Type B pancreatic cell (in vitro differentiated cells): ENCODE measurements at places on chromosomes 2 and 18.

DNA sequence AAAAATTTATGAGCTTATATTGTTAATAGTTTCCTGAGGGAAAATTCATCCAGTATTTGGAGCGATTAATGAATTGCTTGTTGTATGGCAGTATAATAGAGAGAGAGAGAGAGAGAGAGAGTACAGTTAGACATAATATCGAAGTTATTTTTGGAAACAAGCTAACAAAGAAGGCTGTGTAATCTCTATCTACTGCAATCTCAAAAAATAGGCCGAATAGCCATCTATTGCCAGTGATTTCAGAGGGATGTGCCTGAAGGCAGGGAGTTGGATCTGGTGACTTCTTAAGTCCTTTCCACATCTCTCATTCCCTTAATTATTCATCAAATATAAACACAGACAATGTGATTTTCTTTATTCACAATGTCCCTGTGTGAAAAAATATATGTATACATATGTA lies 433.1 kb upstream of the RAB12 start:
- H3K27ac ChIP-seq = no peak overlapping the region
- H3K4me3 ChIP-seq = no peak overlapping the region
- no peak for DNase-seq
- H3K27me3 ChIP-seq = no peaks in the 10 kb centered on the region

- no peak for DNase-seq
- H3K36me3 ChIP-seq = peaks cover 21% of the 10 kb centered on the region
- H3K27ac ChIP-seq = no peak overlapping the region
- H3K4me1 ChIP-seq = peaks cover 9% of the 10 kb centered on the region
These were observed 50.4 kb downstream of the PTPN4 start for GRCh38 chr2:119810049-119810630.

GRCh38 chr18:58045242-58046092 lies 1.4 kb downstream of the NEDD4L start:
- peak overlapping the region; percentile 98 for H3K27ac ChIP-seq
- no peaks in the 10 kb centered on the region for H3K36me3 ChIP-seq
- H3K4me3 ChIP-seq = peak overlapping the region; percentile 99
- DNase-seq = peak; percentile 79

DNA sequence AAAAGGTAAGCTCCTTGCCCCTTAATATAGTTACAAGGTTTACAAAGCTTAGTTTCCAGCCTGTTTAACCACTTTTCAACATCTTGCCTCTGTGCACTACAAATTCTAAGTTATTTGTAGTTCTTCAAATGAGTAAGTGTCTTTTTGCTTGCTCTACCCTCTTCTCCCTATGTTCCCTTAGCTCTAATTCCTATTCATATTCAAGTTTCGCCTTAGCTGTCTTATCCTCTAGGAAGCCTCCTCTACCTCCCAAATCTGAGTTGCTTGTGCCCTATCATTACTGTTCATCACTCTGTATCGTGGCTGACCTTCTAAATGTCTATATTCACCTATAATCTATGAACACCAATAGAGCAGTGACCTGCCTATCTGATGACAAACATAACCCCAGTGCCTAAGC lies 25.3 kb downstream of the NRXN1 start:
- no peaks in the 10 kb centered on the region for H3K36me3 ChIP-seq
- DNase-seq = no peak
- no peak overlapping the region for H3K27ac ChIP-seq
- no peaks in the 10 kb centered on the region for H3K27me3 ChIP-seq

- DNase-seq = no peak
- no peak overlapping the region for H3K4me3 ChIP-seq
- H3K27ac ChIP-seq = no peak overlapping the region
These were observed 111.1 kb upstream of the CAB39 start for GRCh38 chr2:230601510-230601909.

- no peaks in the 10 kb centered on the region for H3K36me3 ChIP-seq
- peaks cover 19% of the 10 kb centered on the region for H3K4me1 ChIP-seq
- H3K4me3 ChIP-seq = no peak overlapping the region
- no peak for DNase-seq
- H3K27me3 ChIP-seq = peaks cover 22% of the 10 kb centered on the region
These were observed 72.3 kb downstream of the AFF3 start for GRCh38 chr2:100070078-100070477.

DNA sequence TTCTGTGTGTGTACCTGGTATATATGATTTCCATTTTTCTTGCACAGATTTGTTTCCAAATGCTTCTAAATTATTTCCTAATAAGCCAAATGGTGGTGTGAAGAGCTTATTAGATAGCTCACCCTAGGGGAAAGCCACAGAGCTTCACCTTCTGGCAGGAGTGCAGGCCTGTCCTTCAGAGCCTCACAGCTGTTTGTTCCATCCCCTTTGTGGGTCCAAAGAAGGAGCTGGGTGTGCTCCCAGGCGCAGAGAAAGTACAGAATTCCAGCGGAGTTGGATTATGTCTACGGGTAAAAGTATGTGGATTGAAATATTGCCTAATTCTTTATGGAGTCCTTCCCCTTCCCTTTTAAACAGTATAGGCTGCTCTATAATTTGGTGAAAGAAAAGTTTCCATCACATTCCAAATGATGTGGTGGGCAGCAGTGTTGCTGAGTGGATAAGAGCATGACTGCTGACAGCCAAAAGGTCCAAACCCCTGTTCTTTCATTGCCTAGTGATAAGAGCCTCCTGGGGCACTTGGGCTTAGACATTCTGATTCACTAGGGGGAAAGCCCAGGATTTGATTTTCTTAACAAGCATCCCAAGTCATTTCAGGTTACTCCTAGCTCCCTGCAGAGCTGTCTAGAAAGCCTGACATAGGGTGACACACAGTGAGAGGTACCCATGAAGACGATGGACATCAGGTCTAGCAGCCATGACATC lies 86.6 kb downstream of the WDSUB1 start:
- H3K27me3 ChIP-seq = no peaks in the 10 kb centered on the region
- peak overlapping the region; percentile 48 for H3K27ac ChIP-seq
- H3K36me3 ChIP-seq = peaks cover 34% of the 10 kb centered on the region
- DNase-seq = no peak
- H3K4me3 ChIP-seq = no peak overlapping the region
- H3K4me1 ChIP-seq = peaks cover 20% of the 10 kb centered on the region

GRCh38 chr2:198289811-198290210 lies 485.4 kb downstream of the PLCL1 start:
- DNase-seq = no peak
- H3K4me1 ChIP-seq = no peaks in the 10 kb centered on the region
- H3K27ac ChIP-seq = no peak overlapping the region
- H3K27me3 ChIP-seq = peaks cover 12% of the 10 kb centered on the region
- no peaks in the 10 kb centered on the region for H3K36me3 ChIP-seq

DNA sequence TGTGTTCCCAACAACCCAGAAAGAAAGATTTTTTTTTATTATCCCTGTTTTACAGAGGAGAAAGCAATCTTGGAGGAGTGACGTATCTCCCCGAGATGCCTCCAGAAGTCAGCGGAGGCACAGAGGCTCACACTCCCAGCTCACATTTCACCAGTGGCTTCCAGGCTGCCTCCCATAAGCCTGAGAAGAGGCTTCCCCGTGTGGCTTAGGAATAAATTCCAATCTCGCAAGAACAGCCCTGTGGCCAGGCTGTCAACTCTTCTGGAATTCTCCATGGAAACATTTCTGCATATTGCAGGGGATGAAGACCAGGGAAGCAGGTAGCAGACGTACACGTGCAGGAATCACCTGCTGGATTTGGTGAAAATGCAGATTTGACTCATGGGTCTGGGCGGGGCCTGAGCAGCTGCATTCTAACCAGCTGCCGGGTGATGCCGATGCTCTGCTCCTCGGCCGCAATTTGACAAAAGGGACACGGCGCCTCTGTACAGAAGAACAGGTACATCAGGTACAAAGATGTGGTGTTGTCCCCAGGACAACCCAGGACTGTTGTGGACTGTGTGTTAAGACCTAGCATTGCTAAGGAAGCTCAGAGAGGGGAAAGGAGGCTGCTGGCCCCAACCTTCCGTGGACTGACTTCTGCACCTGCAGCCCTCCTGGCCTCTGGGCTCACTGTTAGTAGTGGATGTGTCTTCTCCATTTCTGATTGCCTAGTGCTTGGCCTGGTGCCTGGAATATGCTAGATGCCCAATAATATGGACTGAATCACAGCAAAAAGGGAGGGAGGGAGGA lies 114.2 kb upstream of the ID2 start:
- peak; percentile 48 for DNase-seq
- no peaks in the 10 kb centered on the region for H3K36me3 ChIP-seq
- no peak overlapping the region for H3K4me3 ChIP-seq
- no peak overlapping the region for H3K27ac ChIP-seq

DNA sequence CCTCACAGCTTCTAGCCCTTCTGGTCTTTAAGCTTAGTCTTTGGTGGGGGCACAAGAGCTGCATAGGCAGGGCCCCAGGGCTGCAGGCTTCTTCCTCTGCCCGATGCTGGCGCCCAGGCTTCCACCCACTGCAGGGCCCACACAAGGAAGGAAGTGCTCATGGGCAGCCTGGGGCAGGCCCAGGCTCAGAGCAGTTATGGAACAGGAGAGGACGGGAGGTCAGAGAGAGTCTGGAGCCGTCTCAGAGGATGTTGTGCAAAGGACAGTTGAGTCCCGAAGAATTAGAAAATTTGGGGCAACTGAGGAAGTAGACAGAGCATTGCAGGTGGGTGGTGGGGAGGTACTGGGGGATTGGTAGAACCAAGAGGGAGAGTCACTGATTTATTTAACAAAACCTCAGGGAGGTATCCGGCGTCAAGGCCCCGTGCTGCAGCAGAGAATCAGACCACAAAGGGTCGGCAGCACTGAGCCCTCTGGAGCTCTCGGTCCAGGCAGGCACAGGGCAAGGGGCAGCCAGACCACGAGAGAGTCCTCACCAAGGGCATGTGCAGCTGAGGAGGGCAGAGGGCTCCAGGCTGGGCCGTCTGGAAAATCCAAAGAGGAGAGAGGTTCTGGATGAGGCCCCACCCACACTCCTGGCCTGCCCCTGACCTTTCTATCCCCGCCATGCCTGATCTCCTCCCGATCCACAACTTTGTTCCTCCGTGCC lies 110.8 kb upstream of the GLI2 start:
- peaks cover 2% of the 10 kb centered on the region for H3K27me3 ChIP-seq
- H3K36me3 ChIP-seq = no peaks in the 10 kb centered on the region
- peaks cover 13% of the 10 kb centered on the region for H3K4me1 ChIP-seq
- no peak overlapping the region for H3K4me3 ChIP-seq
- no peak overlapping the region for H3K27ac ChIP-seq
- DNase-seq = no peak

DNA sequence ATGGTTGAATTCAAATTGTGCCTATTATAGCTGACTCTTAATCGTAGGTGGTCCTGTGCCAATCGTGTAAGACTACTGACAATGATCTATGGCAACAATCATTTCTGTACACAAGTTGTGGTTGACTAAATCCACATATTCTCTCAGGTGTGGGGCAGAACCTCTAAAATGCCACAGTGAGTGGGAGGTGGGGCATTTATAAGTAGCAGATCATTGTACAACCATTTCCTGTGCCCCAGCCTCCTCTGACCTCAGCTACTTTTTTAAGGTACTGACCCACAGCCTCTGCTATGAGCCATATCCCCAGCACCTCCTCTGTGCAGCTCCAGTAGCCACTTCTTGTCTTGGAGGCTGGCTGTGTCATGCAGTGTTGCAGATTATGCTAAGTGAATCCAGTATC lies 48.6 kb upstream of the RAPH1 start:
- H3K27ac ChIP-seq = no peak overlapping the region
- no peaks in the 10 kb centered on the region for H3K27me3 ChIP-seq
- H3K4me1 ChIP-seq = peaks cover 26% of the 10 kb centered on the region
- no peaks in the 10 kb centered on the region for H3K36me3 ChIP-seq
- no peak for DNase-seq
- H3K4me3 ChIP-seq = no peak overlapping the region

DNA sequence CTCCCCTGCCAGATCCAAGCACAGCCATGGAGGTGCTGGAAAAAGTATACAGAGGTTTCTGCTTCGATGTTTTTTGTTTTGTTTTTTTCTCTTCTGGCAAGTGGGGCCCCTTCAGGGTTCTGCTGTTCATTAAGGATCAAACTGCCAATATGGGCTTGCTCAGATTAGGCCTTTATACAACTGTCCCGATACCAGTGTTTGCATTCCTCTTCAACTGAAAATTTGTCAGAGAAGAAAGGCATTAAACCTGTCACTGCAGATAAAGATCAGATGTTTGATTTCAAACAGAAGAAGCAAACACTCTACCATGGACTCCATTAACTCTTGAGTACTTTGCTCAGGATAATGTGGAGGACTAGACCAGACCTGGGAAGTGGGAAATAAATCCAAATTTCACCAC lies 396.0 kb upstream of the SMIM21 start:
- no peaks in the 10 kb centered on the region for H3K36me3 ChIP-seq
- peak overlapping the region; percentile 8 for H3K27ac ChIP-seq
- peaks cover 15% of the 10 kb centered on the region for H3K4me1 ChIP-seq
- DNase-seq = no peak
- H3K27me3 ChIP-seq = peaks cover 7% of the 10 kb centered on the region
- H3K4me3 ChIP-seq = peak overlapping the region; percentile 9

GRCh38 chr2:21256006-21256405 lies 132.2 kb downstream of the TDRD15 start:
- no peak overlapping the region for H3K27ac ChIP-seq
- peaks cover 28% of the 10 kb centered on the region for H3K4me1 ChIP-seq
- DNase-seq = no peak
- peaks cover 4% of the 10 kb centered on the region for H3K27me3 ChIP-seq
- no peaks in the 10 kb centered on the region for H3K36me3 ChIP-seq

GRCh38 chr2:148021059-148021861 lies at the start of gene MBD5:
Gene MBD5 (plus strand): TSS chr2:148021091.
- H3K4me1 ChIP-seq = peaks cover 31% of the 10 kb centered on the region
- H3K4me3 ChIP-seq = peak within 1 kb of the TSS; percentile 100
- no peaks in the 10 kb centered on the region for H3K27me3 ChIP-seq
- peak; percentile 71 for DNase-seq

DNA sequence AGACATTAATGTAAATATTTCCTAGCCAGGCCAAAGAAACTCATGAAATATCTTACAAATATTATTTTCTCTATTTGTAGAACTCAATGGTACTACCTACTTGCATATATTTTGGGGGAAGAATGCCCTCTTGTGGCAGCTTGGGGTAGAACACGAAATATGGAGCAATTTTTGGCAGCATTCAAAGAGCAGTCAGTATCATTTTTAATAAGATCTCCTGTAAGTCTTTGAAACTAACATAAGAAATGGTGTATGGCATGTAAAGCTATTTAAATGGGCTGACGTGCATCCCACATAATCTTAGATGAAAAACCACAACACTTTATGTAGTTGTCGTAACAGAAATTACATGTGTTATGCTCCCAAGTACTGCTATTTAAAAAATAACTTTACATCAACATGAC lies 62.3 kb upstream of the CCDC195 start:
- no peaks in the 10 kb centered on the region for H3K36me3 ChIP-seq
- no peak for DNase-seq
- H3K27ac ChIP-seq = no peak overlapping the region
- peaks cover 9% of the 10 kb centered on the region for H3K4me1 ChIP-seq
- peaks cover 6% of the 10 kb centered on the region for H3K27me3 ChIP-seq

- no peak overlapping the region for H3K27ac ChIP-seq
- no peak for DNase-seq
- no peaks in the 10 kb centered on the region for H3K27me3 ChIP-seq
- H3K4me1 ChIP-seq = no peaks in the 10 kb centered on the region
- no peaks in the 10 kb centered on the region for H3K36me3 ChIP-seq
These were observed 14.2 kb upstream of the DOCK10 start for GRCh38 chr2:225056330-225057073.

- no peaks in the 10 kb centered on the region for H3K4me1 ChIP-seq
- no peak for DNase-seq
- H3K36me3 ChIP-seq = no peaks in the 10 kb centered on the region
- no peak overlapping the region for H3K4me3 ChIP-seq
These were observed 950.3 kb upstream of the ACVR2A start for GRCh38 chr2:146894514-146894913.
